ENCODE measurements at places on chromosomes 3 and 15.

- DNase-seq, result no peak
Observed at GRCh38 chr3:170426240-170426797, 7.7 kb downstream of the CLDN11 start.

DNA sequence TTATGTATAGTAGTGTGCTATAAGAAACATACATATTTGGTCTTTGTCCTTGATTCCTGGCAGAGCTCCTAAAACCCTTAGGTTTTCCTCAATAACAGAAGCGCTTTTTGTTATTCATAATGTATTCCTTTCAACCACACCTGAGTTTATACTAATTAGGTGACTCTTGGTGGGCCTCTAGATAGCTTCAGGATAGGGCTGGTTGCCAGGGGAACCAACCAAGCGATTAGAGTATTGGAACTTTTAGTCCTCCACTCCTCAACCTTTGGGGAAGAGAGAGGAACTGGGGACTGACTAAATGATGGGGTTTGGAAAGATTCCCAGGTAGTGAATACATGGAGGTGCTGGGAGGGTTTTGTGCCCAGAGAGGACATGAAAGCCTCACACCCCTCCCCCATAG lies 24.6 kb downstream of the TMCC1 start:
- DNase-seq, result no peak

GRCh38 chr3:52248165-52248541 lies 2.6 kb downstream of the PPM1M start:
- peak; percentile 14 for DNase-seq

DNA sequence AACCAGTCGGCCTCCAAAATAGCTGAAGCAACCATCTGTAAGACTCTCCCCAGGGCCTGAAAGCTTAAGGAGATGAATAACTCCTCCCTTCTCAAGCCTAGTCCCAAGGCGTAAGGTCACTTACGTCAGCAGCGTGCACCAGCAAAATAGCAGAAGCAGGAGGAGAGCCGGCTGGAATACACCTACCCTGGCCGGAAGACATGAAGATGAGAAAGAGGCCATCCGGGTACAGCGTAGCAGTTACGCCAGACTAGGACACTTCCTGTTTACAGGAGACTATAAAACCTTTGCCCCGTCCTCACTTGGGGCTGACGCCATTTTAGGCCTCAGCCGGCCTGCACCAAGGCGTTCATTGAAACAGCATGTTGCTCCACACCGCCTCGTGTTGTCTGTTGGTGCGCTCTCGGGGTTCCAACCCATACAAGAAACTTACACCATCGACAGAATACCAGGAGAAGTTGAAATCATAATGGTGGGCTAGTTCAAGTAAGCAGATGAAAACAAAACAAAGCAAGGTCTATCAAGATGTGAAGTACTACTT lies 2.5 kb downstream of the CFAP92 start:
- DNase-seq, result peak; percentile 10

DNA sequence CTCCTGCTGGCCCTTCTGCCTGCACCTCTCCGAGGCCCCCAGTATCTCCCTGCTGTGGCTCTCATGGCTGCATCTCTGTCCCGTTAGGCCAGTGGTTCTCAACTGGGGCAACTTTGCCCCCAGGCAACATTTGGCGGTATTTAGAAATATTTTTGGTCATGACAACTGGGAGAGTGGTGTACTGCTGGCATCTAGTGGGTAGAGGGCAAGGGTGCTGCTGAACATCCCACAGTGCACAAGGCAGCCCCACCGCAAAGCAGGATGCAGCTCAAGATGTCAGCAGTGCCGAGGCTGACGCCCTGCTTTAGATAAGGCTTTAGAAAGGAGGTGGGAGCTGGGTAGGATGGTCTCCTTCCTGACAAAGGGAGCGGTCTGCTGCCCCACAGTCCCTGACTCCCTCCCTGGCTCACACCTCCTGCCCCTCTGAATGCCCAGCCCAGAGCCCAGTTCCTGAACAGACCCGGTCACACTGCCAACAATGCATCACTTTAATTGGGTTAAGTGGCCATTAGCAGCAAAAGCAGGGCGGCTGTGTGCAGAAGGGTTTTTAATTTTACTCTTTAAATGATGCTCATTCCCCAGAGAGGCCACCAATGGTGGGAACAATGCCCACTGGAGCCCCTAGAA lies 68.8 kb upstream of the TMEM115 start:
- no peak for DNase-seq

DNA sequence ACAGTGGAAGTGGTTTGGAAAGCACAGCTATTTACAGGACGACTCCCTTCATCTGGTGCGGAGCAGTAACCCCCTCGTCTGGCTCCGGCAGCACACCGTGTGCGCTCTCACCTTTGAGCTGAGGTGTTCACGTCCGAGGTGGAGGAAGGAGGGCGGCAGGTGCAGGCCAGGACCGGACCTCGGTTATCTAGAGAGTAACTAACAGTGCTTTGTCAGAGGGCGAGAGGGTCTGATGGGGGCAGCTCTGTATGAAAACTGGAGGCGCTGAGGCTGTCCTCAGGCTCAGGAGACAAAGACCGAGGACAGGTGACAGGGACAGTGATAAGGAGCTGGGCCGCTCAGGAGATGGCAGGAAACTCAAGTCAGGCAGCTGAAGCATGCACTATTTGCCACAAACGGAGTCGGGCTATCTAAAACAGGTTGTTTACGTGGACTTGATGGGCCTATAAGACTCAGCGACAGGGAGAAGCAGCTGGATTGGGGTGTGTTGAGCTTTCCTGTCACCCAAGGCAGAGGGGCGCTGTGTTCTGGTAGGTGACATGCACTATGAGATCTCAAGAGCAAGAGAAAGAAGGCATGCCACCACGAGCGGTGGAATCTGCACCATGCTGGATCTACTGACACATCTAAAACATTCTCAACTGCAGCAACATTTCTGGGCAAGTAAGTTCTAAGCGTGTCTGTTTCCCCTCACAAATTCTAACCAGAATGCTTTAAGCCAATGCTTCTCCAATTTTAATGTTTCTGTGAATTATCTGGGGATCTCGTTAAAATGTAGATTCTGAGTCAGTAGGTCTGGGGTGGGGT lies 155.2 kb downstream of the XXYLT1 start:
- DNase-seq, result no peak

GRCh38 chr15:38652998-38653397 lies 88.4 kb upstream of the RASGRP1 start:
- DNase-seq, result no peak

DNA sequence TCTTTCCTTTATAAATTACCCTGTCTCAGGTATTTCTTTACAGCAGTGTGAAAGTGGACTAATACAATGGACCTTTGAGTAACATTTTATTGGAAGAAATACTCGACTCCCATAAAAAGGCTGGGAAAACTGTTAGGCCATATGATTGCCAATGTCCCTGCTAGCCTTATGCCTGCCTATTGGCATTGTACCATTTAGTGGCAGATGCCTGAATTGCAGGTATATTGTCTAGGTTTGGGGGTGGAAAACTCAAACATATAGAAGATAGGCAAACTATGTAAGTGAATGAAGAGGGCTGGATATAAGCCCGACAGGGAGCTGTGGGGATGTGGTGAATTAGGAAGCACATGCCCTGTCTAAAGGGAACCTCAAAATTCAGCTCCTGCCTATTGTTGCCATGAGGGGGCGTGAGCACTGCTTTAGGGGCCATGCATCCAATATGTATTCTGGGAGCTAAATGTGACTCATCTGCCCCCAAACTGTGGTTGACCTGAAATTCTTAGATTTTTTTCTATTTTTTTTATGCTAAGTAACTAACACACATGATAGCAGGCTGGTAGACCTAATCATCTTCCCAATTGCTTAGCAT lies 65.2 kb upstream of the TRA2B start:
- no peak for DNase-seq

GRCh38 chr3:30657914-30658313 lies 51.5 kb downstream of the TGFBR2 start:
- no peak for DNase-seq

GRCh38 chr3:188233320-188233719 lies 79.4 kb downstream of the LPP start:
- no peak for DNase-seq

- DNase-seq, result no peak
Observed at GRCh38 chr3:99419116-99419515, 219.3 kb upstream of the COL8A1 start.

- peak; percentile 3 for DNase-seq
Observed at GRCh38 chr3:127444761-127445160, 145.8 kb downstream of the TPRA1 start.

DNA sequence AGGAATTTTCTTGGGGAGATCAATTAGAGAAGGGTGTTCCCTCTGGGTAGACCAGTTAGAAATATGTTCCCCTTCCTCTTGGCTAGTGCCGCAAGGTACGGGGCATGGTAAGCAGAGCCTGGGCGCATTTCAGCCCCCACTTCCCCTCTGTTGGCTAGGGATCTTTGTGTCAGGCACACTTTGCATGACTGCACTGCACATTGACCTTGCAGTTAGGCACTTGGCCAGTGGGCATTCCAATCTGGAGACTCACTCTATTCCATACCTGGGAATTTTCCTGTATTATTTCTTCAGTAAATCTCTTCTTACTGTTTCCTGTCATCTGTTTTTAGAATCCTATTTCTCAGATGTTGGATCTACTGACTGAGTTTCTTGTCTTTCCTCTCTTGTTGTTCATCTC lies 30.0 kb upstream of the CACNA1D start:
- DNase-seq, result no peak

GRCh38 chr3:43522727-43523362 lies 99.0 kb downstream of the ANO10 start:
- no peak for DNase-seq
